Mesothelial cell of epicardium (in vitro differentiated cells): ENCODE measurements at places on chromosomes 1 and 21. TPM values are rescaled to one million over a fixed set of nuclear protein-coding genes. Genes with fewer than 3 reads are reported as not detected.
A peak's percentile ranks its signal among the peaks of the same experiment; 100 is the strongest.

Gene HSPG2
- total RNA-seq: 221 to 226 TPM (median 221 TPM) in 3 replicates

Gene OR4F29
- total RNA-seq: not detected in 3 replicates

Gene FOXO6
- total RNA-seq: 34.8 to 38.4 TPM (median 37.4 TPM) in 3 replicates

Gene PPM1J
- 4.3 to 4.7 TPM (median 4.4 TPM) in 3 replicates for total RNA-seq

Gene MAEL
- total RNA-seq: not detected in 3 replicates

Gene SYT11
- 0.20 to 0.51 TPM (median 0.45 TPM) in 3 replicates for total RNA-seq

Gene PRAMEF4
- total RNA-seq: not detected in 3 replicates

Gene FAM131C
- total RNA-seq: 1.6 to 1.9 TPM (median 1.7 TPM) in 3 replicates

Gene TSTD1
- 53.2 to 60.3 TPM (median 53.7 TPM) in 3 replicates for total RNA-seq

DNA sequence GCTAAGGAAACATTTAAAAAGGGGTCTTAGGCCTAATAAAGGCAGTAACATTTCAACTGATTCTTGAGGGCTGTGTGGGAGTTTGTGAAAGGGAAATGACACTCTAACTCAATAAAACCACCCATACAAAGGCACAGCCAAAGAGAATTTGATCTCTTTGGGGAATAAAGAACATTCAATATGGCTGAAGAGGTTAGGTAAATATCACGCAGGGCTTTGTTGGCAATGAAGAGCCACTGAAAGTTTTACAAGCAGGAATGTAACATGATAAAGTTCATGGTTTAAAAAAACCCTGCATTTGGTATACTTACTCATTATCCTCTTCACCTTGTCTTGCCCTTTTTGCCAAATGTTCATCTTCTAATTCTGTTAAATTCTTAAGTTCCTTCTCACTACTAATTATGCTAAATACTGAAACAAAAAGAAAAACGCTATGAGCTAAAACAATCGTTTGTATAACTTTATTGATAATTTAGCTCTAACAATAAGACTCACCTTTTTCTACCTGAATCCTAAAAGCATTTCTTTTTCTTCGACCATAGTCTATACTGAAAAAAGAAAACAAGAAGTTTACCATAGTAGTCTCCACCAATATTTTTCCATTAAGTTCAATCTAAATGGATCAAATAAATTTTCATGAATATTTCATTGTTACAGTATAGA, 12.5 kb downstream of the NVL start:
- peaks cover 10% of the 10 kb centered on the region for H3K36me3 ChIP-seq
- no peak overlapping the region for H3K4me3 ChIP-seq
- H3K4me1 ChIP-seq: no peaks in the 10 kb centered on the region
- H3K27ac ChIP-seq: no peak overlapping the region

- DNase-seq: no peak
- H3K4me1 ChIP-seq: peaks cover 56% of the 10 kb centered on the region
- H3K27me3 ChIP-seq: no peaks in the 10 kb centered on the region
- peaks cover 10% of the 10 kb centered on the region for H3K36me3 ChIP-seq
Measured at GRCh38 chr1:236468625-236469024, 55.2 kb upstream of the LGALS8 start.

DNA sequence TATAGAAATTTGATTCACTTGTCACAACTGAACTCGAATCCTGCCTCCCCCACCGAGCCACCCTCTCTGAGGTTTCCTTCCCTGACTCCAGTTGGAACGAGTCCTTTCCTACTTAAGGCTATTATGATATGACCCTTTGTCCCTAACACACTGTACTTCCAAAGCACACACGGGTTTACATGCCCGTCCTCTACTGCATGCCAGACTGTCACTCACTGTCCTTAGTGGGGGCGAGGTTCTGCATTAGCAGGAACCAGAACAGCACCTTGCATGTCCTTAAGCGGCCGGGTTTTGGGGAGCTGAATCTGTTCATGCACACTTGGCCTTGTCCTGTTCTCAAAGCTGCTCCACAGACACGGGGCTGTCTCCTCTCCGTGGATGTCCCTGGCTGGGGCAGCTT, 164.6 kb upstream of the KCNJ6 start:
- no peak for DNase-seq
- H3K4me1 ChIP-seq: peaks cover 16% of the 10 kb centered on the region
- no peak overlapping the region for H3K27ac ChIP-seq
- H3K27me3 ChIP-seq: peaks cover 3% of the 10 kb centered on the region

GRCh38 chr1:232707142-232707541, 77.2 kb upstream of the SIPA1L2 start:
- H3K4me1 ChIP-seq: peaks cover 18% of the 10 kb centered on the region
- no peaks in the 10 kb centered on the region for H3K27me3 ChIP-seq
- no peak overlapping the region for H3K4me3 ChIP-seq
- no peak for DNase-seq
- no peak overlapping the region for H3K27ac ChIP-seq

DNA sequence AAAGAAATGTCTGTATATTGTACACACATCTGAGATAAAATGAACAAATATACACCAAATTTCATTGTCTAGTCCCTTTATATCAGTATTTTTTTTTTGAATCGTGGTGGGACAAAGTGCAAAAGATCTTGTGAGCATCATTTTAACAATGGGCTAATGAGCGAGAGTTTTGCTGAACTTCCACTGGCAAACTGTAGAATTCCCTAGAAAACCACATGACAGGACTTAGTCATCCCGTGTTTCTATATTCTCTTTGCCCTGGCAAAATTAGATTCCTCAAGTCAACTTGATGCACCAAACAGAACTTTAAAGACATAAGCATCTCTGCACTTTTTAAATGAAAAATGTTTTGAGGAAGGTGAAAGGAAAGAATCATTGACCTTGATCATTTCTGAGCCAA, 488.2 kb upstream of the PTBP2 start:
- no peaks in the 10 kb centered on the region for H3K27me3 ChIP-seq
- DNase-seq: no peak
- H3K36me3 ChIP-seq: no peaks in the 10 kb centered on the region
- no peak overlapping the region for H3K27ac ChIP-seq
- no peak overlapping the region for H3K4me3 ChIP-seq

GRCh38 chr21:39696196-39696595, 48.8 kb upstream of the IGSF5 start:
- no peak overlapping the region for H3K27ac ChIP-seq
- H3K36me3 ChIP-seq: no peaks in the 10 kb centered on the region
- H3K4me3 ChIP-seq: no peak overlapping the region
- no peak for DNase-seq

- no peaks in the 10 kb centered on the region for H3K36me3 ChIP-seq
- H3K4me3 ChIP-seq: no peak overlapping the region
- DNase-seq: no peak
- H3K4me1 ChIP-seq: peaks cover 28% of the 10 kb centered on the region
- peak overlapping the region; percentile 39 for H3K27ac ChIP-seq
- no peaks in the 10 kb centered on the region for H3K27me3 ChIP-seq
Measured at GRCh38 chr1:9315411-9316079, 22.9 kb downstream of the SPSB1 start.

- H3K27ac ChIP-seq: no peak overlapping the region
- H3K27me3 ChIP-seq: no peaks in the 10 kb centered on the region
- no peak for DNase-seq
- no peak overlapping the region for H3K4me3 ChIP-seq
- H3K36me3 ChIP-seq: no peaks in the 10 kb centered on the region
- peaks cover 7% of the 10 kb centered on the region for H3K4me1 ChIP-seq
Measured at GRCh38 chr1:210340311-210340710, 11.6 kb downstream of the HHAT start.

DNA sequence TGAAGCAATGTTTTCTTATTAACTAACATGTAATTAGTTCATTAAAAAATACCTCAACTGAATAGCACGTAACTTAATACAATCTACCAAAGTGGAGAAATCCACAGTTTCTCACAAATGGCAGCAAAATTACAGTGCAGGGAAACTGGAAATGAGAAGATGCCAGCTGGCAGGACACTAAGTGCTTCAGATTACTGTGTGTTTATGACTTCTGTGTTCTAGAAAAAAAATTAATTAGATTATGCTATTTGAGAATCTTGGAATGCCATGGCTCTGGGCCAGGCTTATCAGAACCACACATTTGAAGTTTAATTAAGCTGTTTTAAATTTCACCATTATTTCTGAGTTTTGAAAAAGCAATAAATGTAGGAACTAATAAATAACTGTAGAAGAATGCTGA, 357.6 kb downstream of the TGFB2 start:
- H3K4me3 ChIP-seq: no peak overlapping the region
- no peaks in the 10 kb centered on the region for H3K27me3 ChIP-seq
- no peaks in the 10 kb centered on the region for H3K36me3 ChIP-seq
- no peak overlapping the region for H3K27ac ChIP-seq
- no peak for DNase-seq

DNA sequence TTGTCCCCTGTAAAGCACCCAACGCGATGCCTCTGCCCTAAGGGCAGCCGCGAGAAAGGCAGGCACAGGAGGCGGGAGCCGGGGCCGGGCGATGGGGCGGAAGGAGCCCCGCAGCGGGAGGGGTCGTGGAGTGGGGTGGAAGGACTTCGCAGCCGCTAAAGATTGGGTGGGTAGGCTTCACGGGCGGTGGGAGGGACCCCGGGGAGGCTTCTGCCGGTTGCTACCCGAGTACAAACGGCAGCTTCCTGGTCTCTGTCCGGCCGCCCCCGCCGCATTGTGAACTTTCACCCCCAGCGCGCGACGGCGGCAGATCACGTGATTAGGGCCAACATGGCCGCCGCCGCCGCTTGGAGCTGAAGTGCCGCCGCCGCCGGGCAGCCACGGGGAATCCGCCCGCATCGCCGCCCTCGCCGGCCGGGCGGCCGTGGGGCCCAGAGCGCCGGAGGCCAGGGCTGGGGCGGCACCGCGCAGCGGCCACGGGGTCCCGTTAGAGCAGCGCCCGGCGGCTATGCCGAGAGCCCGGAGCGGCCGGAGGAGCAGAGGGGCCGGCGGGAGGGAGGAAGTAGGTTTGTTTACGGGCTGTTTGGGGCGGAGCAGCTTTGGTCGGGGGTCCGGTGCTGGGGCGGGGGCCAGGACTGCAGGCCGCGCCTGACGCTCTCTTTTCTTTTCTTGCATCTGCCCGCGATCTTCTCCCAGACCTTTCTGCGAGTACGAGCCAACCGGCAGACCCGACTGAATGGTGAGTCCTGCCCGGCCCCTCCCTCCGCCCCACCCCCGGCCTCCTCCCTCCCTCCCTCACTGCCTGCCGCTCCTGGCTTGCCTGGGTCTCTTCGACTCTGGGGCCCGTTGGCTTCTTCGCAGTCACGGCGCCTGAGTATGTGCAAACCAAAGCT, 42.4 kb downstream of the TMEM53 start:
- H3K36me3 ChIP-seq: peaks cover 6% of the 10 kb centered on the region
- H3K4me3 ChIP-seq: peak overlapping the region; percentile 85
- H3K27me3 ChIP-seq: no peaks in the 10 kb centered on the region
- DNase-seq: peak; percentile 89

GRCh38 chr1:68228851-68229250, 3.5 kb downstream of the WLS start:
- DNase-seq: no peak
- H3K27ac ChIP-seq: peak overlapping the region; percentile 90
- peak overlapping the region; percentile 93 for H3K4me3 ChIP-seq
- H3K27me3 ChIP-seq: no peaks in the 10 kb centered on the region

- no peaks in the 10 kb centered on the region for H3K4me1 ChIP-seq
- H3K36me3 ChIP-seq: no peaks in the 10 kb centered on the region
- H3K4me3 ChIP-seq: no peak overlapping the region
Measured at GRCh38 chr1:14567056-14567455, 31.4 kb upstream of the KAZN start.

DNA sequence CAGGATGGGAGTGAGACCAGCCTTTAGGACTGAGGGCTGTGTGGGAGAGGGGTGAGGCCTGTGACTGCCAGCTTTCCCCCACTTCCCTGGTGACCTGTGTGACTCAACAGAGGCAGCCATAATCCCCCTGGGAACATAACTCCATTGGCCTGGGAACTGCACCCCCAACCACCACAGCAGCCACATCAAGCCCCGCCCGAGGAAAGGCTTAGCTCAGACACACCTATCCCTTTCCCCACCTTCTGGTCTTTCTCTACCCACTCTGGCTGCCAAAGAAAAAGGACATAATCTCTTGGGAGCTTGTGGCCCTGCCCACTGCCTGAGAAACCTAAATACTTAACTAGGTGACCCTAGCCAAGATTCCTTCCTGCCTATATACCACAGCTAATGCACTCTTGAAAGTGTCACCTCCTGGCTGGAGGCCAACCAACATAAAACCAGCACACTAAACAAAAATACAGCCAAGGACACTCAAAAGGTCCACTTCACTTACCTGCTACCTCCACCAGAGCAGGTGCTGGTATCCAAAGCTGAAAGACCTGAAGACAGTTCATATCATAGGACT, 406.6 kb upstream of the CAMK1G start:
- peaks cover 6% of the 10 kb centered on the region for H3K36me3 ChIP-seq
- DNase-seq: no peak
- H3K4me1 ChIP-seq: no peaks in the 10 kb centered on the region

DNA sequence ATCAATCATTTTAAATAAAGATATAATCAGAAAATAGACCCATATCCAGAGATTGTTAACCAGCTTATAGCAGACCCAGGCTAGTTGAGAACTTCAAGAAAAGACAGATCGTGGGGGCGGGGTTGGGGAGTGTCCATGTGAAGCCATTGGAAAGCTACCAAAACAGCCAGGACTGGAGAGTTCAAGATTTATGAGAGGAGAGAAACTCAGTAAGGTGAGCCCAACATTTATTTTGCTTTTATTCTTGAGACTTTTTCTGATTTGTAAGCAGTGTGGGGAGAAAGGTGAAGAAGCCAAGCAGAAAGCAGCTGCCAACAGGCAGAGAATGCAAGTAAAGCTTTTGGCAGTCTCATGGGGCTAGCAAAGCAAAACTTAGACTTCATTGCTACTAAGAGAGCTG, 179.9 kb downstream of the VPS13D start:
- H3K4me3 ChIP-seq: peak overlapping the region; percentile 0
- H3K27ac ChIP-seq: peak overlapping the region; percentile 86
- H3K27me3 ChIP-seq: no peaks in the 10 kb centered on the region
- H3K36me3 ChIP-seq: peaks cover 47% of the 10 kb centered on the region
- peaks cover 53% of the 10 kb centered on the region for H3K4me1 ChIP-seq

DNA sequence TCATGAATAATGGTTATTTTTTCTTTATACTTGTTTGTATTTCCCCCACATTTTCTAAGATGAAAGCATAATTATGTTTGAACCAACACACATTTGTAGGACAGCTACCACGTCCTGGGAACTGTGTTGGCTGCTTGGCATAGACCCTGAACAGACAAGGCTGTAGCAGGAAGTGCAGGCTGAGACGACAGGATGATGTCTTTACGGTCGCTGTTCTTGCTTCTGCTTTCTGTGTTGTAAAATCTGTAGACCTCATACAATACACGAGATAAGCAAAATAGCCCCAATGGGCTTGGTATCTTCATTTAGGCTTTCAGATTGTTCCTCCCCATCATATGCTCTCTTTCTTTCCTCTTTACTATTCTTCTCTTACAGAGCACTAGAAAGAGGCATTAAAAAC, 23.3 kb upstream of the OTUD3 start:
- DNase-seq: no peak
- no peaks in the 10 kb centered on the region for H3K4me1 ChIP-seq
- peaks cover 2% of the 10 kb centered on the region for H3K36me3 ChIP-seq
- peaks cover 9% of the 10 kb centered on the region for H3K27me3 ChIP-seq
- H3K27ac ChIP-seq: no peak overlapping the region
- no peak overlapping the region for H3K4me3 ChIP-seq

DNA sequence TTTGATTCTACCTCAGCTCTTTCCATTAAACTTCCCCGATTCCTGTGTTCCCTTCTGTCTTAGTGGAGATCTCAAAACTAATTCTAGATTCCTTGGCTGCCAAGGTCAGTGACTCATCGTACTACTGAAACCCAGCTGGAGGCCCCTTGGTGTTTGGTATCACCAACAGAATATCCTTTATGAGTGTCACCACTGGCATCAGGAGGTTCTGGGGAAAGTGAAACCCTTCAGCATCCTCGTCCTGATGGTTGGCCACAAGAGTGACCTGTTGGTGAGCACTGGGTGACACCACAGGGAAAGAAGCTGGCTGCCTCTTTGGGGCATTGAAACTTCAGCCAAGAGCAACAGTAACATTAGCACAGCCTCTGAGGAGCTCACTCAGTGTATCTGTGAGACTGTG, 9.6 kb downstream of the RAB42 start:
- H3K27ac ChIP-seq: peak overlapping the region; percentile 73
- H3K4me1 ChIP-seq: no peaks in the 10 kb centered on the region
- H3K27me3 ChIP-seq: no peaks in the 10 kb centered on the region
- no peak for DNase-seq
- H3K4me3 ChIP-seq: no peak overlapping the region
- peaks cover 2% of the 10 kb centered on the region for H3K36me3 ChIP-seq
